ENCODE measurements at places on chromosomes 7 and 10.

DNA sequence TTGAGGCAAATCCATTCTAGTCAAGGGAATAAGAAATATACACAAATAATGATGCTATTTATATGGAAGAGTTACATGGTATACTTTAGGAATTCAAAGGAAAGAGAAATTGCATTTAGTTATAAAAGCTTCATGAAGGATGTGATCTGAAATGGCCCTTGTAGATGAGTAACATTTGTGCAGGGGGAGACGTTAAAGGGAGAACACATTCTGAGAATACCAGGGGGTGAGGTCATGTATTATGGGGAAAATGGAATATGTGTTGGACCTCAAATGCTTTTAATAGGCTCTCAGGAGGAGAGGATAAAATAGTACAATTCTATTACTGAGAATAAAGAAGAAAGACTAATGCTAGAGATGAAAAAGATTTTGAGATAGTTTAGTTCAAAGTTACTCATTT, 122.5 kb upstream of the NOBOX start:
- DNase-seq = no peak

DNA sequence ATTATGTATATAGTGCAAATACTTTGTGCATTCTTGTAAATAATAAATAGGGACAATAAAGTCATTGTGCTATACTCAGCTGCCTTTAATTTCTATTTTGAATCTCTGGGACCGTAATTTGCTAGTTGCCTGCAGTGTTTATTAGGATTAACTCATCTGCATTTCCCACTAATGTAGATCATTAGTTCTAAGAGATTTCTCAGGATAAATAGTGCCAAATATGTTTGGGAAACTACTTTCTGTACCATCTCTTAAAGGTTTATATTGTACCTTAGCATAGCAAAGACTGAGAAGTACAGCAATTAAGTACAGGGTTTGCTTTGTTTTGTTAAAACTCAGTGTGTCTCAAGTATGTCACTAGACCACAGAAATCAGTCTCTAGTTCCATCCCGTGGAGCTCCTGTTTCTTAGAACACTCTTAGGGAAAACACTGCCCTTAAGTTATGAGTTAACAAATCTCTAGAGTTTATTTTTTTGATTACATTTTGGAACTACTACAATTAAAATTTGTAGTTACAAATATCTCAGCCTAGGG, 26.0 kb downstream of the ADD3 start:
- no peak for DNase-seq

DNA sequence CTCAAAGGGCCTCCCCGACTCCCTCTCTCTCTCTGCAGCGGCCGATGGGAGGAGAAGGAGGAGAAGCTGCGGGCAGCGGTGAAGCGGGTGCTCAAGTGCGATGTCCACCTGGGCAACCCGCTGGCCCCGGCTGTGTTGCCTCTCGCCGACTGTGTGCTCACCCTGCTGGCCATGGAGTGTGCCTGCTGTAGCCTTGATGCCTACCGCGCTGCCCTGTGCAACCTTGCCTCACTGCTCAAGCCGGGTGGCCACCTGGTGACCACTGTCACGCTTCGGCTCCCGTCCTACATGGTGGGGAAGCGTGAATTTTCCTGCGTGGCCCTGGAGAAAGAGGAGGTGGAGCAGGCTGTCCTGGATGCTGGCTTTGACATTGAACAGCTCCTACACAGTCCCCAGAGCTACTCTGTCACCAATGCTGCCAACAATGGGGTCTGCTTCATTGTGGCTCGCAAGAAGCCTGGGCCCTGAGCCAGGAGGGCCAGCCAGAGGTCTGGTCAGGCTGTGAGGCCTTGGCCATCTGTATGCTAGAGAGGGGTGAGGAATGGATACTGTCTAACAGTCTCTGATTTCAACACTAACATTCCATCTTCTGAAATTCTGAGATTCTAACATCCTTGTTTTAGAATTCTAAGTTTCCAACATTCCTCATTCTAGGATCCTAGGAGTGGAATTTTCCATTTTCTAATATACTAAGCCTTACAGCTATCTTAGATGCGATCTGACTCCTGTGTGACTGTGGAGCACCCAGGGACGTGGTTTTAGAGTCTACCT, 3.6 kb downstream of the INMT start:
- no peak for DNase-seq

DNA sequence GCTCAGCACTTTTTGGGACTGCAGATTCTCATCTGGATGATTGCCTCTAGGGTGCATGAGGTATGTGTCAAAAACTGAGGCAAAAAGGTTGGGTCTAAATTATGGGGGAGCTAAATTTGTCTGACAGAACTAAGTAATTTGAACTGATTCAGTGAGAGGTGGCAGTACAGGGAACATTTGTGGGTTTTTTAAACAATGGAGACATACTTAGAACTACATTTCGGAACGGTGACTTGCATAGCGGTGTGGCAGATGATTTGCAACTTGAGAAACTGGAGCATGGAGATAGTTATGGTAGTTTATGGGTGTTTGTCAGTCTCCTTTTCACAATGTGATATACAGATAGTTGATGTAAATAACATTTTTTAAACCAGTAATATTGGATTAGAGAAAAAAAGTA, 14.6 kb downstream of the TBC1D12 start:
- DNase-seq = no peak

DNA sequence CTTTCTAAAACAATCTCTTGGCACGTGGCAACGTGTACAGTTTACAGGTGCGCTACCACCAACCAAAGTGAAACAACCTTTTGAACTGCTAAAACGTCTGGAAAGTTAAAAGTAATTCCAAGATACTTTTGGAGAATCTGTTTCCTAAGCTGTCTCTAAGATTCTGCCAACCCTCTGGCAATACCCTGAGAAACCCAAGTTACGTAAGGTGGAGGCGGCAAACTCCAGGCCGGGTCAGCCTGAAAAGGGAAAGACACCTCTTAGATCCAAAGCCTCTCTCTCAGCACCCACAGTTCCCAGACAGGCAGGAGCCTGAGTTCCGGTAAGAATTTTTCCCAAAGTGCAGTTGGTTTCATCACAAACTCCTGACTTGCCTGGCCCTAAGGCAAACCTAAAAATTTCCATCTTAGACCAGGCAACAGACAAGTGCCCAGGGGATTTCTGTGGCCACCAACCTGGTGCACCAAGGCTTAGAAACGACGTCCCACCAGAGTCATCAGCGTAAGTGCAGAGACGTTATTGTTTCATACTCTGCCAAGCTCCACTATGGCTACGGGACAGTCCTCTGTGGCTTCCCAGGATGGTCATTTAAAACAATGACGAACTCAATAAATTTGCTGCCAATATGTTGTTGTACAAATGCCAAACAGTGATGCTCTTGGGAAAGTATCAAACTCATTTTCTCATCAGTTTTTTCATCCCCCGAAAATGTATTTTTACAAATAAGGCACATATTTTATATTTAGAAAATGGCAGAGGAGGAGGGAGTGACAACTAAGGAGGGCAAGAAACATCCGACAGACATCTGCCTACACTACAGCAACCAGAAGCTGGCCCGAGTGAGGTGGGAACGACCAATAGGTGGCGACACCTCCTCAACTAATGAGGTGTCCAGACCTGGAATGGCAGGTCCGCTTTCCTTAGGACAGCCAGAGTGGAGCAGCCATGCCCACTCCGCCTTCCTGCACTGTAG, 205.8 kb upstream of the FRMD4A start:
- DNase-seq = peak; percentile 71

- DNase-seq = no peak
Observed at GRCh38 chr7:142910481-142910880, 23.1 kb downstream of the TRPV5 start.

DNA sequence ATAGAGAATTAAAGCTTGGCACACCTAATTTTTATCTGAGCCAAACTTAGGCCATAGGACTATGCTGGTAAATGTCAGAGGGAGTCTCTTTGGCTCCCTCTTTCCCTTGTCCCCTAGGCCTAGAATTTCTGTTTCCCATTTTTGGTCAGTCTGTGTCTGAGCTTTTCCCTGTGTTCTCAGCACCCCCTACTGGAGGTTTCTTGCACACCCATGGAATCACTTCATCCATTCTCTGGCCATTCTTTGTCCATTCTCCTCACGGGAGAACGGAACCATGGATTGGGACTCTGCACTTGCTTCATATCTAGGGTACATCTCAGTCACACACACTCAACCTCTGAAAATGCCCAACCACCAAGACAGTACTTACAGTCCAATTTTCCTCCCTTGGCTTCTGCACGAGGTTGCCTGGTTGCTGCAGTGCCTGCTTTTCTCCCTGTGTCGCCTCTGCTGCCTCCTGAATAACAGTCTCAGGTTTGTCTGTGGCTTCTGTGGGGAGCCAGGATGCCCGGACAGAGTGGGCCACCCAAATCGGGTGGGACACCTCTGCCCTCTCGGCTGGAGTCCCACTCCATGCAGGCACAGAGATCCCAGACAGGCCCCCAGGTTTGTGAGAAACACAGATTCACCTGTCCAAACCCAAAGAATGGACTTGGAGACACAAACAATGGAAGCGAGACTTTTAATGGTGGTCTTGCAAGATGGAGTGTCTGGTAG, 35.1 kb upstream of the DNAH11 start:
- peak; percentile 5 for DNase-seq

GRCh38 chr10:83647526-83647925, 491.8 kb upstream of the GHITM start:
- DNase-seq = no peak

- DNase-seq = no peak
Observed at GRCh38 chr7:103937680-103938079, 51.8 kb downstream of the RELN start.

- no peak for DNase-seq
Observed at GRCh38 chr10:47418966-47419365, 34.9 kb upstream of the ZNF488 start.
